Mesothelial cell of epicardium (in vitro differentiated cells): ENCODE measurements at places on chromosomes 3 and 15. TPM values are rescaled to one million over a fixed set of nuclear protein-coding genes. Genes with fewer than 3 reads are reported as not detected.

Gene KLHL40
- not detected in 3 replicates for total RNA-seq

DNA sequence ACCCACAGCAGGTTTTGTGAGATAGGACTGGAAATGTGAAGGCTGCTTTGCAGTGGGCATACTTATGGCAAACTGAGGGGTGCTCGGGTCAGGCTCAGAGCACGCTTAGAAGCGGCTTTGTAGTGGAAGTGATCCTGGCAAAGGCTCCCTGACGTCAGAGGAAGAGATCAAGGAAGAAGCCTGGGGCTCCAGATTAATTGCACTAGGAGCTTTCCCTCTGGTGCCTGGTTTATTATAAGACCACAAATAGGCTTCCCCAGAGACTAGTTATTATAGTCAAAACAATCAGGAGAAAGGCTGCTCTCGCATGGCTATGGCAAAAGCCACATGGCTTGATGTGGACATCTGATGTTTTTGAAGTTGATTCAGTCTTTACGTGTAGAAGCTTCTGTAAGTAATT is 515.1 kb downstream of the GABRG3 start:
- no peak for DNase-seq

DNA sequence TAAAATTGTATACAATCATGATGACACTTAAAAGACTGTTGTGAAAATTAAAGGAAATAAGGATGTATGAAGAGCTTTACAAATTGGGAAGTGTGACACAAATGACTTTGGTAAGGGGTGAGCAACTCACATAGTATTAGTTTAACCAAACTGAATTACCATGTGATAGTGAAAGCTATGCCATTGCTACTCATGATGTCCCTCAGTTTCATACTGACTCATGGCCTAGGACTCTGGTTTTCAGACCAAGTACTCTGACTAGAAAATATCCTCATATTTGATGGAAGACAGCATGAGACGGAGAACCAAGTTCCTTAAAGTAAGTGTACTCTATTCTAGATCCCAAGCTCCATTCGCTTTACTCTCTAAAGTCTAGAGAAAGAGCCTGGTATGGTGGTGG is 203.2 kb upstream of the ICE2 start:
- no peak for DNase-seq

DNA sequence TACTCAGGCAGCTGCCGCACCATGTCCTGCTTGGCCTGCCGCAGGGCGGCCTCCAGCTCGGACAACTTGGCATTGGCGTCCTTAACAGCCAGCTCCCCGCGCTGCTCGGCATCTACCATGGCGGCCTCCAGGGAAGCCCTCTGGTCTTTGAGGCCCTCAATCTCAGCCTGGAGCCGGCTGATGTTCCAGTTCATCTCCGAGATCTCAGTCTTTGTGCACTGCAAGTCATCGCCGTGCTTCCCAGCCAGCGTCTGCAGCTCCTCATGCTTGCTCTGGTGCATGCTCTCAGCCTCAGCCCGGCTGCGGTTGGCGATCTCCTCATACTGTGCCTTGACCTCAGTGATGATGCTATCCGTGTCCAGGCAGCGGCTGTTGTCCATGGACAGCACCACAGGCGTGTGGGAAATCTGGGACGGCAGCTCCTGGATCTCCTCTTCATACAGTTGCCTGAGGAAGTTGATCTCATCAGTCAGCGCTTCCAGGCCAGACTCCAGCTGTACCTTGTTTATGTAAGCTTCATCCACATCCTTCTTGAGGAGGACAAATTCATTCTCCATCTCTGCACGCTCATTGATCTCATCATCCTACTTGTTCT is 15.5 kb upstream of the PSTPIP1 start:
- no peak for DNase-seq

Gene RGMA
- total RNA-seq: 23.6 to 26.1 TPM (median 24.3 TPM) in 3 replicates

GRCh38 chr15:98525661-98526001 is 122.7 kb upstream of the IGF1R start:
- DNase-seq: no peak

Gene DUOXA2
- total RNA-seq: not detected in 3 replicates

DNA sequence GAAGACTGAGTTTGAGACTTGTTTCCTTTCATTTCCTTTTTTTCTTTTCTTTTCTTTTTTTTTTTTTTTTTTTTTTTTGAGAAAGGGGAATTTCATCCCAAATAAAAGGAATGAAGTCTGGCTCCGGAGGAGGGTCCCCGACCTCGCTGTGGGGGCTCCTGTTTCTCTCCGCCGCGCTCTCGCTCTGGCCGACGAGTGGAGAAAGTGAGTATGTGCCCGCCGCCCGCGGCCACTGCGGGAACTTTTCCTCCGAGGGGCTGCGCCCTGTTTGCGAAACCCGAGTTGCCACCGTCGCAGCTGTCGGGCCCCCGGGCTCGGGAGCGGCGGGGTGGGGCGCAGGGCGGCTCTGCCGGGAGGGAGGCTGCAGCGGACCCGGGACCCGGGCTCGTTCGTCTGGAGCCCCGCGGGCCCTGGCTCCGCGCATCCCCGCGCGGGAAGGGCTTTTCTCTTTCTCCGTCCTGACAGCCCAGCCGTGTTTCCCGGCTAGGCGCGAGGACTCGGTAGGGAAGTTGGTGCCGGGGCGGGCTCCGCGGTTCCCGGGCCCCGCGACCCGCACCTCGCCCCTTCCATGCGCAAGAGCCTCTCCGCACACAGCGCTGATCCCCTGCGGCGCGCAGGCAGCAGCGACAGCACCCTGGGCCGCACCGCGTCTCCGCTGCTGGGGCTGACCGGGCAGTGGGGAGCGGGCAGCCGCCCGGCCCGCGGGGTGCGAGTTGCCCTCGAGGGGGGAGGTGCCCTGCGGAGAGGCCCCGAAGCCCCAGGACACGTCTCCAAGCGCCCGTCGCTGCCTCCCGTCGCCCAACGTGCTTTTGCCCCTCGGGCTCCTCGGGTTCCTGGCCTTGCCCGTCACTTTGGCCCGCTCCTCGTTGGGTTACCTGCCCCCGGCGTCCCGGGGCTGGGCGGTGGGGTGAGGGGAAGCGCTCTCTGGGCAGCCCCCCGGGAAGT is 1.4 kb downstream of the IGF1R start:
- DNase-seq: no peak

- DNase-seq: no peak
Measured at GRCh38 chr3:197355713-197356112, 57.3 kb upstream of the DLG1 start.

DNA sequence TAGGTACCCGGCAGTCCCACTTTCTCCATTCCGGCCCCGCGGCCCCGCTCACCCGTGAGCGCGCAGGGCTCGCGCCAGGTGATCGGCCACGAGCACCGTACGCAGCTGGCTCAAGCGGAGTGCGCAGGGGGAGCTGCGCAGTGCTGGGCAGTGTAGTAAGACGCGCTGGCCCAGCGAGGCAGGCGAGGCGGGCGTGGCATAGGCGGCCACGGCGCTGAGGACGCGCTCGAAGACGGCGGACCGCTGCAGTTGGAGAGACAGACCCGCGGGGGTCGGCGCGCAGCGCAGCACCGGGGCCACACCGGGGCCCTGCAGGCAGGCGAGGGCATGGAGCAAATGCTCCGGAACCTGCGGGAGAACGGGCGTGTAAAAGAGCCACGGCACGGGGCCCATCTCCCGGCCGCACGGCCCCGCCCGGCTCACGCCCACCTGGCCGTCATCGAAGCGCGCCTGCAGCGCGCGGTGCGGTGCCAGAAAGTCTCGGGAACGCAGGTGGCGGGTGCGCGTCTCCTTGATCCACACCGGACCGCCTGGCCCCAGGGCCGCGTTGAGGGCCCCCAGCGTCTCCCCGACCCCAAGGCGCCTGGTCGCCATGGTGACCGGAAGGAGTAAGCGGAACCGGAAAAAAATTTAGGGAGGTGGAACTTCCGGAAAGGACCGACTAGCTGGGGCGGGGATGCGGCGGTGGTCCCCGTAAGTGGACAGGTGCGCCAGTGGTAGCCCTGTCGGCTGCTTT is at the start of gene DALRD3:
DALRD3 (minus strand) TSS at position 610 of the 736 bp plus-strand sequence; CDS start at position 594, 16 bp downstream.
- DNase-seq: peak; percentile 72

- no peak for DNase-seq
Measured at GRCh38 chr3:25119682-25120081, 308.4 kb upstream of the RARB start.

Gene ISLR
- total RNA-seq: 59.8 to 66.8 TPM (median 64.9 TPM) in 3 replicates

DNA sequence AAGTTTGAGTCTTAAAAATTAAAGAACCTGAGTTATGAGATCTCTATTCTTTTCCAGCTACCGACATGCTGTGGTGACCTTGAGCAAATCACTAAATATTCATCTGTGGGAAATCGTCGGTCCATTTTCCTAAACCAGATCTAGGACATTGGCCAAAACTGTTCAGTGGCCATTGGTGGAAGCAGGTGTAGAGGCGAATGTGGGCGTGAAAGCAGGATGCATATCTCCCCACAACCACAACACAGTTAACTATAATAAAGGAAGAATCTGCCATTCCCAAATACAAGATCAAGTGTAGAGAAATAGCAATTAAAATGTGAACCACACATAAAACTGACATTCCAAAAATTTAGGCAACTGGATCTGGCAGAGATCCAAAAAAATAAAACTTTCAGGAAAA is 129.9 kb downstream of the P3H2 start:
- DNase-seq: no peak

- DNase-seq: no peak
Measured at GRCh38 chr15:90039996-90040395, 38.9 kb downstream of the ZNF710 start.

GRCh38 chr3:194713299-194714136 is 27.8 kb downstream of the FAM43A start:
- no peak for DNase-seq

DNA sequence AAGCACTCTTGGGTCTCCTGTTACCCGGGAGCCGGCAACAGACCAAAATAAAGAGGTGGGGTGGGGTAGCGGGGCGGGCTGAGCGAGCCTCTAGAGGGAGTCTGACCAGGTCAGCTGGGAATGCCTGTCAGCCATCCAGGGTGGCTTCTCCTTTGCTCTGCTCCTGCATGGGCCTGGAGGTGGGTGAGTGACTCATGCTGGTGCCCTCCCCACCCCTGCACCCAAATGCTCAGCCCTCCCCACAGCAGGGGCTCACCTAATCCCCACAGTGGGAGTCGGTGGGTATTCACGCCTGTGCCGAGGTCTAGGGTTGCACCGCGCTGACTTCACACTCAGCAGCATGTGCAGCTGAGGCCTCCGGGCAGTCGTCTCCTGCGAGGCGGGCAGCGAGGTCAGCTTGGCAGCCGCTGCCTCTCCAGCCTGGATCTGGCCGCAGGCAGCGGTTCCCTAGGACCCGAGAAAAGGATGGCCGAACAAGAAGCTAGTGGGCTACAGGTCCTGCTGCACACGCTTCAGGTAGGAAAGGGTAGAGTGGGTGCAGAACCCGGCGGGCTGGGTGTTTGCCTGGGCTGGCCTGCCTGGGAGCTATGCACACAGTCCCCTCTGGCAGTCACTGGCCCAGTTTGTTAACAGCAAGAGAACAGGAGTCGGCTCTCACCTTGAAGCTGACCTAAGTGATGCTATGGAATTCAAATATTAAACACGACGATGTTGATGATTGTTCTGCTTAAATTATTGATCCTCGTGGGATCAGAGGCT is at the start of gene AGBL1:
AGBL1 (plus strand) TSS at position 364 of the 759 bp plus-strand sequence.
- no peak for DNase-seq

Gene MAGI1
- 61.2 to 65.6 TPM (median 62.7 TPM) in 3 replicates for total RNA-seq
